ENCODE measurements at places on chromosomes 12 and 14.

- no peak for DNase-seq
Observed at GRCh38 chr14:99534333-99534732, 53.1 kb downstream of the CCNK start.

- DNase-seq = no peak
Observed at GRCh38 chr12:38934078-38934584, 28.7 kb upstream of the CPNE8 start.

DNA sequence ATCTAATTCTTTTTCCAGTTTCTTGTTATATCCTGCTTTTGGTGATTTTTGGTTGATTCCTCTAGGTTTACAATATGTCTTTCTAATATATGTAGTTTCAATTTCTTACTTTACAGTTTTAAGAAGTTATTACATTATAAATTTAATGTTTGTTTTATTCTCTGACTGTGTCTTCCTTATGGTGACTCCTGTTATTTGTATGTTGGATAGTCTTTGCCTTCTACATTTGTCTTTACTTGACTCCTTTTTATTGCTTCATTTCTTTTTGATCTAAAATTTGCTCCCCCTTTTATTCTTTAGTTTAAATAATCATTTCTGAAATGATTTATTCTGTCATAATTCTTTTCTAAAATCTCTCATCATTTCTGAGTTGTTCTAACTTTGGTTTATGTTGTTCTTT lies 125.8 kb downstream of the CCDC91 start:
- DNase-seq = no peak

DNA sequence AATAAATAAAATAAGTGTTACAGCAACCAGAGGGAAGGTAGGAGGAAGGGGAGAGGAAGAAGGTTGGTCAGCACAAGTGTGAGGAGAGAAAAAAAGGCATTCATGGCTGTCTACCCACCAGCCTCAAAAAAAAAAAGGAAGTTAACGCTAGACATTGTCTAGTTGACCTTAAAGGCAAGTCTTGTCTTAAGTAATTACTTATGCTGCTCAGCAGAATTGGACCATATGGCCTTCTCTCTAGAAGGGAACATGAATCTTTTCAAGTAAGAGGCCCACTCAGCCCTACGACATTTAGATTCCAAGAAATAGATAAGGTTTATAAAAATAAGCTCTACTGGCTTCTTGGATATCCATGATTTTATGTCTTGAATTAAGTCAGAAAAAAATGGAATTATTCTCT lies 172.7 kb downstream of the ETNK1 start:
- no peak for DNase-seq
